Amygdala (tissue), 56 donors: ENCODE measurements at places on chromosomes 2 and 18.
A peak's percentile ranks its signal among the peaks of the same experiment; 100 is the strongest.

GRCh38 chr2:201201371-201201770, 18.4 kb downstream of the CASP10 start:
- no peak for DNase-seq

DNA sequence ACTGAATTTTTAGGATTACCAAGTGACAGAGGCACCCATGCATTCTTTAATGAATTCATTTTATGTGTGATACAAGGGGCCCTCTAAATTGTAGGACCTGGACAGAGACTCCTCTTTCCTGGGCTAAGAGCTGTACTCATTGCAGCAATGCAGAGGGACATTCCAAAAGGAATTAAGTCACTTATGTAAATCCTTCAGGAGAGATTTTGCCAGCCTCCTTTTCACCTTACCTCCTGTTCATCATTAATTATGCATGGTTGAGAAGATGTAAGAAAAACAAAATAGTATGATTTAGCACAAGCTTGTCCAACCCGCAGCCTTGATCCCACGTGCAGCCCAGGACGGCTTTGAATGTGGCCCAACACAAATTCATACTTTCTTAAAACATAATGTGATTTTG, 84.5 kb upstream of the TANK start:
- DNase-seq = no peak

DNA sequence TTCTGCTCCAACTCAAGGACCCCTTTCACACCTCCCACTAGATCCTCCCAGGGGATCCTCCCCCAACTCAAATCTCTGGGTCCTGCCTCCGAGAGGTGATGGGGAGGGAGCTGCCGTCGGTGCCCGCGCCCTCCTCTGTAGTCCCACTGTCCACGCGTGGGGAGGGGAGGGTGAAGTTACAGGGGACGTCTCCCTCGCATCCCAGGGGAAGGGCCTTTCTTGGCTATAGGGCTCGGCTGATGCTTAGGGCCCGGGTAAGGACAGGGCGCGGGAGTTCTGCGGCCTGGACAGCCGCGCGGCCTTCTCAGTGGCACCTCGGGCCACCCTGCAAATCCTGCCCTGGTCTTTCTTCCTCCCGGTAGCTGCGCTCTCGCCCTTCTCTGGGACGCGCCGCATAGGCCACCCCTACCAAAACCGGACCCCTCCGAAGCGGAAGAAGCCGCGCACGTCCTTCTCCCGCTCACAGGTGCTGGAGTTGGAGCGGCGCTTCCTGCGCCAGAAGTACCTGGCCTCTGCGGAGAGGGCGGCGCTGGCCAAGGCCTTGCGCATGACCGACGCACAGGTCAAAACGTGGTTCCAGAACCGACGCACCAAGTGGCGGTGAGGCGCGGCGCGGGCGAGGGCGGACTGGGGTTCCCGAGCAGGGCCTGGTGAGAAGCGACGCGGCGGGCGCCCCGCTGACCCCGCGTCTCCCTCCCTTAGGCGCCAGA, 1.2 kb downstream of the TLX2 start:
- DNase-seq = no peak

GRCh38 chr2:129812071-129812470, 167.4 kb upstream of the RAB6C start:
- peak; percentile 12 for DNase-seq

DNA sequence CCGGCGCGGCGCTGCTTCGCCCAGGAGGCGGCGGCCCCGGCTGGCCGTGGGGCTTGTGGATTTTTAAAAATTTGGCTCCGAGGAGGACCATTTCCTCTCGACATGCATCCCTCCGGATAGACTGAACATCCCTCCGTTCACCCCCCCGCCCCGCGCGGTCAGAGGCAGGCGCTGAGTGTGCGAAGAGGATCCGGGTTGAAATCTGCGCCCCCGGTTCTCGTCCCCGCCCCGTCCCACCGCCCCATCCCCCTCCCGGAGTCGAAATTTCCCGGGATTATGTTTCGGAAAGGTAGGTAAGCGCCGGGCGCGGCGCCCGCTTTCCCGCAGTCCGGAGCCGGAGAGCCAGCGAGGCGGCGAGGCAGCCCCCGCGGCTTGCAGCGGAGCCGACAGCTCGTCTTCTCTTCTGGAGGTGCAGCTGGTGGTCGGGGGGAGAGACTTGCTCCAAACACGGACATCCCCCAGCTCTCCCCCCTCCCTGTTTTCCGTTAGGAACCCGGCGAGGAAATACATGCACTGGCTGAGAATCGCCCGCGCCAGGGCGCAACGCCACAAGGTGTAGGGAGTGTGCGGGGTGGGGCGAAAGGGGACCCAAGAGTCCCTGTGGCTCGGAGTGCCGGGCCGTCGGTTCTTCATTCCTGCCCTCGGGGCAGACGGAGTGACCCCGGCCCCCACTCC, at the start of gene PRKCE:
Gene PRKCE (plus strand): TSS at position 261 of the 675 bp plus-strand sequence.
- DNase-seq = peak; percentile 55

DNA sequence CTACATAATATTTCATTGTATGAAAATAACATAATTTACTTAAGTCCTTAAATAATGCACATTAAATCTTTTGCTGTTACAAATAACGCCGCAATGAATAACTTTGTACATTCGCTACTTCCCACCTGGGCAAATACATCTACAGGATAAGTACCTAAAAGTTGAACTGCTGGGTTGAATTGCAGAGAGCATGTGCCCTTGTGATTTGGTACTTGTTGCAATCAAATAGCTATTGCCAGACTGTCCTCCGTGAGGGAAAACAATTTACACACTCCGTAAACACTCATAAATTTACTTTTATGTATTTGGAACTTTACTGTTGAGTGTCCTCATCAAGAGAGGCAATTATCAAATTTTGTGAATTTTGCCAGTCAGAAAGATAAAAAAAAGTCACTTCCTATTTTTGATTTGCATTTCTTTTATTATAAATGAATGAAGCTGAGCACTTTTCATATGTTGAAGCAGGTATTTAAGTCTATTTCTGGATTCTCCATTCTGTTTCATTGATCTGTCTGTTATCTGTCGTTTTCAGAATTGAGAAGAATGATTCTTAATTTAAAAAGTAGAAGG, 140.8 kb upstream of the SERTAD2 start:
- no peak for DNase-seq

DNA sequence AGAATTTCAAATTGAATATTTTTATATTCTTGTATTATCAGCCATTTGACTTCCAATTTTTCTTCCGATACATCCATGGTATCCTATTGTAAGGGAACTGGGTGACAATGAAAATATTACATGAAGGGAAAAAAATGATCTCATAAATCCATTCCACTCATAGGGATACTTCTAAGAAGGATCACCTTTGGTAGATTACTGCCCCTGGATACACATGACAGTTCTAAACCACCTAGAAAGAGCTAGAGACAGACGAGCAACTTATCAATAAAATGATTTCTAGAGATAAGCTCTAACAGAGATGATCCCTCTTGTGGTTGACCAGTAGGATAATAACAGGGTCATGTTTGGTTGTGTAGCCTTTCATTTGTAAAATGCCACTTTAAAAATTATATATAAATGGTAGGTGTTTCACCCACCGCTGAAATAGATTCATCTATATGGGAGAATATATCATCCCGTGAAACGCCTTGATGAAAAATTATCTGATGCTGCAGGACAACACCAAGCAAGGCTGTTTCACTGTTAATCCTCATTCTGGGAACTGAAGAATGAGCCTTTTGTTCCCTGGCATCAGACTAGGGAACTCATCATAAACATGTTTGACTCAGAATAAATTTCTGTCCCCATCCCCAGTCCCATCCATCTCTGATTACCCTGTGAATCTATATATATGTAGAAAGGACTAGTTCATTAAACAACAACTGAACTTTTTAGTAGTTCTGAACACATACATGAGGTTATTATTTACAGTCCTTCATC, 180.0 kb downstream of the TCF4 start:
- no peak for DNase-seq

DNA sequence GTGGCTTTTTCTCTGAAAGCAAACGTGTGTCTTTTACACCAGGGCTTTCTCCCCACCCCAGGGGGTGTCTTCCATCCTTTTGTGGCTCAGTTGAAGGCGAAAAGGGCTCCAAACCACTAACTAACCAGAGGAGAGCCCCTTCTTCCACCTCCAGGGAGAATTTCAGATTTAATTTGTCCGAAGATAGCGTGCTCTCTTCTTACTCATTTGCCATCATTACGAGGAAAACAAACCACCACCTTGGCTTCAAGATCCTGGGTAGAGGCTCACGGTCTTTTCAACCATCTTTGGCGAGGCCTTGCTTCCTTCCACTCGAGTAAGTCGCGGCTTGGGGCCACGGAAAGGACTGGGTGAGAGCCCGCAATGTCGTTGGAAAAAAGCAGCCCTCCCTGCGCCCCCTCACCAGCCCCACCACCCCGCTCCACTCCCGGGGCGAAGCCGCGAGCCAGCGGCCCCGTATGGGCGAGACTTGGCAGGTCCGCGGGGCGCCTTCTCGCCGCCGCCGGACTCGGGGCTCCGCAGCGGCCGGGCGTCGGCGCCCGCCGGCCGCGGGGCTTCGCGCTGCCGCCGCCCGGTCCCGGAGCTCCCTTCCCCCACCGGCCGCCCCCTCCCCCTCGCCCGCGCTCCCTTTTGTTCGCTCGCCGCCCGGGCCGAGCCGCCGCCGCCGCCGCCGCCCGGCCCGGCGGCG, 1.7 kb upstream of the ZNF532 start:
- no peak for DNase-seq

DNA sequence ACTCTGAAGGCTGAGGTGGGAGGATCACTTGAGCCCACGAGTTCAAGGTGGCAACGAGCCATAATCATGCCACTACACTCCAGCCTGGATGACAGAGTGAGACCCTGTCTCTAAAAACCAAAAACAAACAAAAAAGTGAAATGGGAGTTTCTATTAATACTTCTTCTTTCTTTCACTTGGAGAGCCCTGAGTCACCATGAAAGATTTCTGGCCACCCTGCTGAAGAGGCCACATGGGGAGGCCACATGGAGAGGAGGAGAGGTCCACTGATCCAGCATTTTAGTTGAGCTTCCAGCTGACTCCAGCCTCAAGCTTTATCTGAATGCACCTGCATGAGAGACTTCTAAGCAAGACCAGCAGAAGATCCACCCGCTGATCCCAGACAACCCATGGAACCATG, 74.2 kb upstream of the LAPTM4A start:
- no peak for DNase-seq

DNA sequence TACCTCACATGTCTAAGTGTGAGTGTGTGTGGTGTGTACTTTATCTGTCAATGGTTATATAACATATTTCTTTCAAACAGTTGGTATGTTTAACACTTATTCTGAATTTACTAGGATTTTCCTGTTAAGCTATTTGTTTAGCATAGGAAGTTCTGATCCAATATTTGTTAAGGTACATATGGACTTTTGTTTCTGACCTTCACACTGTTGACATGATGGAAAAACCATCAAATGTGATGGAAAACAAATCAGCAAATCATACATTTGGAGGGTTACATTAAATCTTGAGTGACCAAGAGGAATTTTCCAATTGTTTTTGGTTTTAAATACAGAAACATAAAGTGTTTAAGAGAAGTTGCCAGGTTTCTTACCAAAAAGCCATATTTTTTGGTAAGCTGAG, 638.9 kb downstream of the STK39 start:
- DNase-seq = no peak

DNA sequence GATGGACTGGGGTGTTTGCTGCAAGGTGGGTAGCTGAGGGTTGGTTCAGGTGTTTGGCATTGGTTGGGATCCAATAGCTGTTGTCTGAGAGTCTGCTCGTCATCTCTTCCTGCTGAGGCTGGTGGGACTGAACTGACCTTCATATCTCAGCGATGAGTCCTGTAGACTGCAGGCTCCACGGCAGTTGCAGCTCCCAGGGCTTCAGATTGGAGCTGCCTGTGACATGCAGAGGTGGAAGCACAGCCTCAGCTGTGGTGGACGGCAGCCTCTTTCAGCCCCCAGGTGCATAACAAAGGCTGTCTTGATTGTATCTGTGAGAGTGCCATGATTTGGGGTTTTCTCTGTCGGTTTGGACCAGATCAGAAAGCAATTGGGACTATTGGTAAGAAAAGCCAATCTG, 3.9 kb upstream of the IL1R2 start:
- DNase-seq = no peak

DNA sequence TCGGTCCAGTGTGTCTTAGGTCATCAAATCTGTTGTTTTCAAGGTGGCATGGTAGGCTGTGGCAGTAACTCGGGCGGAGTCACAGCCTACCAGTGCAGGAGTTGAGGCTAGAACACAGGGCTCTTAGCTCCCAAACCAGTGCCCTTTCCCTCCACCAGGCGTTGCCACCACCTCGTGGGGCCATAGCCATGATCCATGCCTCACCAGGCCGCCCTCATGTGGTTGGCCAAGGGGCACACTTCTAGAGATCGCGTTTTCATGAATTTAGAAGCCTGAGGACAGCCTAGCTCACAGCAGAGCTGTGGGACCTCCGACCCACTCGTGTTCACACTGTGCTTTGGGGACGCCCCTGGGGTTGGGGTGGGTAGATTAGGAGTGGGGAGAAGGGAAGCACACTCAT, 10.6 kb downstream of the SEC11C start:
- no peak for DNase-seq

DNA sequence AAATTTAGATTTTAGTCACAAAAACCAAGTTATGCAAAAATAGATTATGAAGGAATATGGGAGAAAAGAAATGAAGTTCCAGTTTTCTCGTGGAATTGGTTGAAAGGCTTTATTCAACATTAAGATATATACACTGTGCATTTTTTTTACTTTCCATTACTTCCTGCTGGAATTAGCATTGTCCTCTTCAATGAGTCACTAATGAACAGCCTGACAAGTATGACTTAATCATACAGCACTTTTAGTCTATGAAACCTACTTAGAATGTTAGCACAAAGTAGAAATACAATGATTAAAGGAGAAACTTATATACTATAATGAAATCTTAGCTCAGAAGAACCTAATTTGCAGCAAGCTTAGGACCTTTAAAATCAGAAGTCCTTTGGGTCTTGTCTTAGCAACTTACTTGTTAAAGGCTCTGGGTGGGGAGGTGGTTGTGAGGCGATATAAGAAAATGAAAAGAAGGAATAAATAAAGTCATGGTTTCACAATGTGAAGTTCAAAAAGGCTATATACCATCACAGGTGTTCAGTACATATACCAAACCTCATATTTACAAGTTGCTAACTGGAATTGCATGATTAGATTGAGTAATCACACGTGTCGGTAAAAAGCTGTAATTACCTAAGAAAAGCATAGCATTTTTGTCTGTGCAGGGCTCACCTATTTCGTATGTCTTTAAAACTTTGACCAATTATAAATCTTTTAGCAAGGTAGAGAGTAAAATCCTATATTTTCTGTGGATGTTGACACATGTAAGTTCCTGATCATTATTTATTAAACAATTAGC, 236.8 kb downstream of the CAMKMT start:
- DNase-seq = no peak

GRCh38 chr2:14358339-14358738, 274.2 kb upstream of the LRATD1 start:
- no peak for DNase-seq

DNA sequence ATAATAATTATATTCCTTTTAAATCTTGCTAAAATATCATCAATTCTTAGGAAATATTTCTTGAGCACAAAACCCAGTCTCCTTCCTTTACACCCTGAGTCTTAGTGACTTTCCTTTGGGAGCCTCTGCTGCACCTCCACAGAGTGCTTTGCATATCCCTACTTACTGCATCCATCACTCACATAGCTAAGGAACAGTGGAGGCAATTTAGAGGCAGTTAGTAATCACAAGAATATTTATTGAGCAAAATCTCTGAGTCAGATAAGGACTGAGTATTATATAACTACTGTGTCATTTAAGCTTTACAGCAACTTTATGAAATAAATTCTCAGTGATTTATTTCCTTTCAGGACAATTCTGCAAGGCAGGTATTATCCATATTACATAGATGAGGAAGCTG, 327.7 kb downstream of the TMX3 start:
- no peak for DNase-seq
